SIG-M5 (cell line): ENCODE measurements at places on chromosomes 16 and 17.

DNA sequence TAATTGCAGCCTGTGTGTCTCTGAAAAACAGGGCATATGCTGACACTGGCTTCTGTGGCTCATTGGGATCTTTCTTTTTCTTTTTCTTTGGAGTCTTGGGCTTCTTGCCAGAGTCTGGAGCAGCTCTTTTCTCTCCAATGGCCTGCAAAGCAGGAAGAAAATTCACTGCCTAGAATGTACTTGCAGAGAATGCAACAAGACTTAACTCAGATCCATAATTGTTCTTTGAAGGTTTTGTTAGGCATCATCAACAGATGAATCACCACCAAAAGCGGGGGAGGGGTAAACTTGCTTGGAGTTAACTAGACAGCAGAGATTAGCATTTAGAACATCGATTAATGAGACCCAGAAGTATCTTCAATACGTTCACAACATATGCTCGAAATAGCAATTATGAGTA is 100.9 kb downstream of the TOX3 start:
- DNase-seq, result no peak

- DNase-seq, result no peak
Observed at GRCh38 chr17:2710803-2711607, 559 bp downstream of the CLUH start.

DNA sequence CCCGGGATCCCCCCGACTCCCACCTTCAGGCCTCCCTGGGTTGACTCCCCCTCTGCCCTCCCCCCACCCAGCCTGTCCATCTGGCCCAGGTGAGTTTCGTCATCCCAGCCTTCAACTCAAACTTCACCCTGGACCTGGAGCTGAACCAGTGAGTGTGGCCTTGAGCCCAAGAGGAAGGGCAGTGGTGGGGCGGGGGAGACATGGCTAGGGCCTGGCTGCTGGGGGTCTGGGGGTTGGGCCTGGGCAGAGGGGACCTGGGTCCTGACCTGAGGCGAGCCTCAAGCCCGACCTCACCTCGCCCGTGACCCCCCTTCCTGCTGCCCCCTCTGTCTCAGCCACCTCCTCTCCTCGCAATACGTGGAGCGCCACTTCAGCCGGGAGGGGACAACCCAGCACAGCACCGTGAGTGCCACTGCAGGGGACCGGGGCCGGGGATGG is 10.9 kb downstream of the ADAM11 start:
- no peak for DNase-seq

GRCh38 chr16:21645261-21645721 is 7.1 kb downstream of the IGSF6 start:
- DNase-seq, result peak; percentile 28

DNA sequence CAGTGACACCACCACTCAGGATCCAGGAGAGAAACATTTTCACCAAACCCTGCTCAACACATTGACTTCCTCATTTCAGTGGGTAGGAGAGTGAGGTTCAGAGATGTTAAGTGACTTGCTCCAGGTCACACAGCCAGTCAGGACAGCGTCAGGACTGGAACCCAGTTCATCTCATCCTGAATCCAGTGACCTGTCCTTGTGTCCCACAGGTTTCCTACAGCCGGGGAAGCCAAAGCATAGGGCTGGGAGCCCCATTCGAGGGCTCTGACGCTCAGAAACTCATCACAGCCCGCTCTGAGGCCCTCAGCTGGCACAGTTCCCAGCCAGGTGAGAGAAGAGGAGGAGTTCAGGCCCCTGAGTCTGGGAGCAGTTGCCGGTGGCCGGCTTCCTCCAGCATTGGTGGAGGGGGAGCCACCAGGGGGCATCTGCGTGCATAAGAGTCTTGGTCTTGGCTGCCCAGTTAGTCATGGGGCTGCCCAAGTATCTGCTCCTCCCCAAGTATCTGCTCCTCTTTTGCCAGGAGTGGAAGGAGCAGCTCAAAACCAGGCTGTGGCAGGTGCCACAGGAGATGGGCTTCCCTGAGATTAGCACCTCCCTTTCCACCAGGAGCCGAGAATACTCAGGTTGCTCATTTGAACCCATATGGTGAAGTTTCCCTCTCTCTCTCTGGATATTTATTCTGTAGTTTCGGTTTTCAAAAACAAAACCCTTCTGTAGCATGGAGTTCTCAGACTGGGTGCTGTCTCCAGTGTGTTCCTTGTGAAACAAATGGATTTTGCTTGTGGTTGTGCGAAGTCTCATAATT is 56.0 kb downstream of the TNFRSF13B start:
- no peak for DNase-seq

DNA sequence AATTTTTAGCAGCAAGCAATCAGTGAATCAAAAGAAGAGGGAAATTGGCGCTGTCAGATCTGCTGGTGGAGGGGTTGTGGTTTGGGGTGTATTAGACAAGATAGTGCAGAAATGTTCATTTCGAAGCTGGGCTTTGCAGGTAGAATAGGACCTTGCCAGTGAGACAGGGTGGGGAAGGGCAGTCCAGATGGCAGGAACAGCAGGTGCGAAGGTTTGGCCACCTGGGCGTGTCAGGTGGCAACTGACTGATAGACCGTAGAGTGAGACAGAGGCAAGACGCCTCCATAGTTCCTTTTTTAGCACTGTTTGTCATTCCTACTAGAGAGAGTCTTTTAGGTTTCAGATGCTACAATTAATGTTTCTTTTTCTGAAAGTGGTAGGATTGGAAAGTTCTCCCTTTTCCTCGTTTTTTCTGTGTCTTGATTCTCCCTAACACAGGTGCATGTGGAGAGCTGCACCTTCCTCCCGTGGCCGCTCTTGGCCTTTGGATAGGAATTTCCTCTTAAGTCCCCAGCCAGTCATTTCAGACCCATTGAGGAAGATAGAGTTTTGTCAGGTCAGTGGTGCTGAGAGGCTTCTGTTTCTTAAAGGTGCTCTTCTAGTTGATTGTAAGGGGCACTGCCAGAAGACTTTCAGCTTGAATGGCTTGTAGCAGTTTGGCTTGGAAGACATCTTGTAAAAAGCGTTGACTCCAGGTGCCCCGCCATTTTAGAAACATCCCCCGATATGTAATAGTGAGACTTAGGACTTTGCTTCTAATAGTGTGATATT is 315.6 kb downstream of the SNX29 start:
- DNase-seq, result no peak

DNA sequence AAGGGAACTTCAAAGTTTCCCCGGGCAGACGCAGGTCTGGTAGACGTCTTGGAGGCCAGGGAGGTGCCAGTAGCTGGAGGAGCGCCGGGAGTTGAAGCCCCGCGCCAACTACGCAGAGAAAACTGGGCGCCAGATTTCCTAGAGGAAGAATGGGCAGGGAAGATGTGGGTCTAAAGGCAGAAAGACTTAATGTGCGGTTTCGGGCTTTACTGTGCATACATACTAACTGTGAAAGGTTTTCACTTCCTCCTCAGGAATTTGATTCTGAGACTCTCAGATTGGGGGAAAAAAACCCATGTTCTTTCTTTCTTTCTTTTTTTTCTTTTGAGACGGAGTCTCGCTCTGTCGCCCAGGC is 331 bp upstream of the ZNF287 start:
- no peak for DNase-seq

- DNase-seq, result no peak
Observed at GRCh38 chr17:65556014-65556909, 5.2 kb downstream of the AXIN2 start.

GRCh38 chr17:10394201-10394887 is 21.5 kb upstream of the MYH13 start:
- no peak for DNase-seq

- DNase-seq, result no peak
Observed at GRCh38 chr16:20385844-20386832, 18.4 kb downstream of the PDILT start.

GRCh38 chr16:2973093-2973492 is 3.9 kb downstream of the PAQR4 start:
- no peak for DNase-seq

DNA sequence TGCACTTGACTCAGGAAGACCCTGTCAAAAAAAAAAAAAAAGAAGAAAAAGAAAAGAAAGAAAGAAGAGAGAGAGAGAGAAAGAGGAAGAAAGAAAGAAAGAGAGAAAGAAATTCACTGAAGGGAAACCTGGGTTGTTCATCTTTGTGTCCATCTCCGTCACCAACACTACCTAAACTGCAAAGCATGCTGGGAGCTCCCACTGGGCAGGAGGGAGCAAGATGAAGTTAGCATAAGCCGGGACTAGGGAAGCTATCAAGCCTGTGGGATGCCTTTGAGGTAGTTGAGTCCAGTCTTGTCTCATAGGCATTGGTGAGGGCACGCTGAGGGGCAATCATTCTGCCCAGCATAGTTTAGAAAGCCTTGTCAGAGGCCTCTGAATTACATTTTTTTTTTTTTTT is 7.6 kb upstream of the CBFB start:
- DNase-seq, result no peak

DNA sequence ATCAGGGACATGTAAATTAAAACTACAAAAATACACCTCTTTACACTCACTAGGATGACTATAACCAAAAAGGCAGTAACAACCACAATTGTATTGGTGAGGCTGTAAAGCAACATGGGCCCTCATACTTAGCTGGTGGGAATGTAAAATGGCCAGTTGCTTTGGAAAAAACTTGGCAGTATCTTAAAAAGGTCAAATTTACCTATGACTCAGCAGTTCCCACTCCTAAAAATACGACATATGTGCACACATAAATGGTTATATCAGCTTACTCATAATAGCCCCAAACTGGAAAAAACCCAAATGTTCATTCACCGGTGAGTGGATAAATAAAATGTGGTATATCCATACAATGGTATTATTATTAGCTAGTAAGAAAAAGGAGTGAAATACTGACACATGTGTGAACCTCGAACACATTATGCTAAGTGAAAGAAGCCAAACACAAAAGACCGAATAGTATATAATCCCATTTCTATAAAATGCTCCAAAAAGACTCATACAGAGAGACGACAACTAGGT is 391.4 kb downstream of the NPIPA8 start:
- no peak for DNase-seq

DNA sequence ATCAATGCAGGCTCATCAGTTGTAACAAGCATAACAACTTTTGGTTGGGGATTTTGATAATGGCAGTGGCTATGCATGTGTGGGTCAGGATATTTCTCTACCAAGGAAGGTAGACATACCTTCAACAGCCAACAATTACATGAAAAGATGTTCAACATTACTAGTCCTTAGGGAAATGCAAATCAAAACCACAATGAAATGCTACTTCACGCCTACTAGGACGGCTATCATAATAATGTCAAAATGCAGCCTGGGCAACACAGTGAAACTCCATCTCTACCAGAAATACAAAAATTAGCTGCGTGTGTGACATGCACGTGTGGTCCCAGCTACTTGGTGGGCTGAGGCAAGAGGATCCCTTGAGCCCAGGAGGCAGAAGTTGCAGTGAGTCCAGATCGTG is 7.3 kb upstream of the SLC5A10 start:
- no peak for DNase-seq

DNA sequence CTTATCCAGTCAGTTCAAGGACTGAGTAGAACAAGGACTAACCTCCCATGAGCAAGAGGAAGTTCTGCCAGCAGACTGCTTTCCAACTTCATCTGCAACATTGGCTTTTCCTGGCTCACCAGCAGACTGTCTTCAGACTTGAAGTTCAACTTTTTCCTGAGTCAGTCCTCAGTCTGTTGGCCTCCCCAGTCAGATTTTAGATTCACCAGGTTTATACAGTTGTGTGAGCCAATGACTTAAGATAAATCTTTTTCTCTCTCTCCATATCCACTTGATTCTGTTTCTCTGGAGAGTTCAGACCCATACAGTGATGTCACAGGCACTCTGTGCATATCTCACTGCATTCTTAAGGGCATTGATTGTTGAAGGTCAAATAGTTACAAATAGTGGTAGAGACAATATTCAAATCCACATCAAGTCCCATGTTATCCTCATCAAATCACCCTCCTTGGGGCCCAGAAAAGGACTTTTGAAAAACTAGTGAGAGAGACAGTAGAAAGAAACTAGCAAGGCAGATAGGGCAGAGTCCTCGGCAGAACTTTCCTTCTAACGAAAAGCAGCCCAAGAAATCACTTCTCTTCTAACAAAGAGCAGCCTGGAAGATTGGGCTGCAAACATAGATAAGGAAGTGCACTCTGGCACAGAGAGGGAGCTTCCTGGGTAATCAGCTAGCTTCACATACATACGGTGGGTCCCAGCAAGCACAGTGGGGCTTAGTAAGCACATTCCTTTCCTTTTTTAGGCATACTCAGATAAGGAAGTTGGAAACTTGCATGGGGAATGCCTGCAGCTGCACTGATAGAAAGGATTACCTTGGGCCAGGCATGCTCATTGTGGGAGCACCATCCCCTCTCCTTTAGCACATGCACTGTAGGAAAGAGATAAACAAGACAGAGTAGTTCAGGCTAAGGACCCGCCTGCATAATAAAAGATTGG is 132.3 kb upstream of the FAM20A start:
- DNase-seq, result no peak

GRCh38 chr17:30290696-30291542 is 825 bp downstream of the BLMH start:
- no peak for DNase-seq

GRCh38 chr16:50709061-50709684 is 15.8 kb downstream of the NOD2 start:
- DNase-seq, result peak; percentile 50

DNA sequence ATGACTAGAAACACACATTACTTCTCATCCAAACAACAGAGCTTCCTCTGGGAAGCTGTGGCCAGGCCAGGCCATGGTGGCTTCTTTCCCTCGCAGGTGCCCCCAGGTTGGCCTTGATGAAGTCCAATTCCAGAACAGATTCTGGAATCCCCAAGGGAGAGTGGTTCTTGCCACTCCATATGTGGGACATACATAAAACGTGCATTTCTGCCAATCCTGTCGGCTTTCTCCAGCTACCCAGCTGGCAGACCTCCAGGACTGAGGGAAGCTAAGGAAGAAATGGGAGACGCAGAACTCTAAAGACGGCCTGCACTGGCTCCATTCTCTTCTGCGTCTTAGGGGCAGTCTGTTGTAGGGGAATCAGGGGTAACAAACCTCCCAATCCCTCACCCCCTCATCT is 219.2 kb upstream of the CDH5 start:
- no peak for DNase-seq

DNA sequence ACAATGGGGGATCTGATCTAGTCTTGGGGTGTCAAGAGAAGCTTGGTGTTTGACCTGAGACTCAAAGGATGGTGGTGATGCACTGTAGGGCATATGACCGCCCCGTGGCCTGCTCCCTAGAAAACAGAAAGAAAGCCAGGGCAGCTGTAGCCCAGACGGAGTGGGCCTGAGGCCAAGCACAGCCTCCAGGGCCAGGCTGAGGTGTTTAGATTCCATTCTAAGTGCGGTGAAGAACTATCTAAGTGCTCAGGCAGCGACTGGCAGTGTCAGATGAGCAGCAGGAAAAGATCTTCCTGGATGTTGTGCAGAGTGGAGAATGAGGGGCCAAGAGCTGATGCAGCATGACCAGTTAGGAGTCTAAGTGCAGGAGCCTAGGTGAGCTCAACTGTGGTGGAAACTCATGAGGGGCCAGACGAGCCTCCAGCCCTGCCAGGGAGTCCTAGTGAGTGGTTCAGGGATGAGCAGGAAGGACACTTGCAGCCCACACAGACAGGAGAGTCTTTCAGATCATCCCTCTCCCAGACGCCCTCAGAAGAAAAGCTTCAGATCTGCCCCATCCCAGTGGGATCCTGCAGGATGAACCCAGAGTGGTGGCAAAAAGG is 314.2 kb upstream of the CCL2 start:
- no peak for DNase-seq

GRCh38 chr16:20948444-20948843 is 47.9 kb downstream of the LYRM1 start:
- no peak for DNase-seq

- no peak for DNase-seq
Observed at GRCh38 chr16:27977966-27978365, 85.5 kb downstream of the GSG1L start.
